ENCODE measurements at places on chromosomes 6 and 20. TPM values are rescaled to one million over a fixed set of nuclear protein-coding genes. Genes with fewer than 3 reads are reported as not detected.

Gene KHDC1
- total RNA-seq = 4.2 TPM

Gene APOM
- total RNA-seq = 2.5 TPM

Gene STX11
- total RNA-seq = 0.43 TPM

Gene ADISSP
- total RNA-seq = 171 TPM

Gene C6orf58
- 0.10 TPM for total RNA-seq

GRCh38 chr6:19812512-19813119 lies 24.6 kb upstream of the ID4 start:
- DNase-seq = no peak

- DNase-seq = no peak
Measured at GRCh38 chr20:41386502-41387427, 20.1 kb upstream of the EMILIN3 start.

GRCh38 chr6:132285004-132285780 lies 116.1 kb downstream of the MOXD1 start:
- DNase-seq = no peak

DNA sequence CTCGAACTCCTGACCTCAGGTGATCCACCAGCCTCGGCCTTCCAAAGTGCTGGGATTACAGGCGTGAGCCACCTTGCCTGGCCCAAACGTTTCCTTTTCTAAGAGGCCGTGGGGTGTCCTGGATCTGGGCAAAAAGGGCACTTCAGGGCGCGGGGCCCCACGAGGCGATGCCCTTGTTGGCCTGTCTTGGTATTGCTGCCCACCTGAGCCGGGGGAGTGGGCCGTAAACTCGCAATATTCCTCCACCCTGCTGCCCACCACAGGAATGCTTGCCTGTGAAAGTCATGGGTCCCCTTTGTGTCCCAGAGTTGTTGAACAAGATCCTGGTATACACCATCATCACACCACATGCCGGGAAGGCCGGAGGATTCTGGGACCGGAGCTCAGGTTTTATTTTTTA lies 49.0 kb downstream of the SSR1 start:
- no peak for DNase-seq

- DNase-seq = no peak
Measured at GRCh38 chr20:16488616-16489015, 84.6 kb downstream of the KIF16B start.

DNA sequence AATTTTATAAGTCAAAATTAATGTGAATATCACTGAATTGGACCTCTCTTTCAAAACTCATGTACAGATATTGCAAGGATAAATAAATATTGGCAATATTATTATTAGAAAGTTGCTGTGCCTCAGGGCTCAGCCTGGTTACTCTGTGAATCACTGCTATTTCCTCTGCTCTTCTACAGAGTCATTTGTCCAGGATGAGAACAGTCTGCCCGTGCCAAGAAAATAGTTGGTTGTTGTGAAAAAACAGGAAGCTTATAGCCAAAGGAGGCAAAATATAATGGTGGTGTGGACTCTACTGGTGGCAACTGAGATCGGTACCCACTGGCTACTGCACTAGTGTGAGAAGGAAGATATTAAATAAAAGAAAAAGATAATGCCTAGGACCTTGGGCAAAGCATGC lies 93.6 kb downstream of the RIMS1 start:
- peak; percentile 18 for DNase-seq

- no peak for DNase-seq
Measured at GRCh38 chr6:106470316-106470715, 109.8 kb downstream of the CRYBG1 start.

DNA sequence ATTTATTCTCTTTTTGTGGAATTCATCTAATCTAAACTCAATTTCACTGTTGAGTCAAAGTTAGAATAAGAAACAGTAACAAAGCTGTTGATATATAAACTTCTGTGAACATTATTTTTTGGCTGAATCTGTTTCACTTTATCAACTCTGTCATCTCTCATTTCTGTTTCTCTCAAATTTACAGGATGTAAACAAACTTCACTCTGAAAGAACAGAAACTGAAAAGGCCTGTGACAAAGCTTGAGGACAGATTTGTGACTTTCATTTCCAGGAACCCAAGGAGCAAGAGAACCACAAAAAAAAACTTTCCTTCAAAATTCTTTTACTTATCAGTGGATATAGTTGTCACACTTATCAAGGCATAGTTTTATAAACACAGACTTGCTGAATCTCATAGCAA lies 447.9 kb upstream of the OPRM1 start:
- DNase-seq = no peak

- no peak for DNase-seq
Measured at GRCh38 chr6:89553431-89553830, 85.1 kb downstream of the LYRM2 start.

GRCh38 chr6:166104107-166104506 lies 63.5 kb downstream of the TBXT start:
- no peak for DNase-seq

DNA sequence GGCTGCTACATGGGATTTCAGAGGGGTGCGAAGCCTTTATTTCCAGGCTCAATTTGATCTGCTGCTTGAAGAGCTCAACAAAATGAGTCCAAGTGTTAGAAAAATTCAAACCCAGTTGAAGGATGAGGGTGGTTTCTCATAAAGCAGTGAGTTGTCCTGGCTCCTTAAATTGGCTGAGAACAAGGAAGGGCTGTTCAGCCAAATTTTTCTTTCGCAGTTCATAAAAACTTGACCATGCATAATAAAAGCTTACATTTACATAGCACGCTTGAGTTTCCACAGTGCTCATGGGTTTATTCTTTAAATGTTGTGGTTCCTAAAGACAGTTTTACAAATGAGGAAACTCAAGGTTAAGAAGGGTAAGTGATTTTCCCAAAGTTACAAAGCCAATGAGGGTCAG lies 174.4 kb upstream of the FOXA2 start:
- no peak for DNase-seq

- DNase-seq = no peak
Measured at GRCh38 chr6:115691433-115691832, 369.3 kb downstream of the FRK start.

GRCh38 chr20:36493801-36494114 lies 47.6 kb upstream of the MYL9 start:
- DNase-seq = peak; percentile 61

DNA sequence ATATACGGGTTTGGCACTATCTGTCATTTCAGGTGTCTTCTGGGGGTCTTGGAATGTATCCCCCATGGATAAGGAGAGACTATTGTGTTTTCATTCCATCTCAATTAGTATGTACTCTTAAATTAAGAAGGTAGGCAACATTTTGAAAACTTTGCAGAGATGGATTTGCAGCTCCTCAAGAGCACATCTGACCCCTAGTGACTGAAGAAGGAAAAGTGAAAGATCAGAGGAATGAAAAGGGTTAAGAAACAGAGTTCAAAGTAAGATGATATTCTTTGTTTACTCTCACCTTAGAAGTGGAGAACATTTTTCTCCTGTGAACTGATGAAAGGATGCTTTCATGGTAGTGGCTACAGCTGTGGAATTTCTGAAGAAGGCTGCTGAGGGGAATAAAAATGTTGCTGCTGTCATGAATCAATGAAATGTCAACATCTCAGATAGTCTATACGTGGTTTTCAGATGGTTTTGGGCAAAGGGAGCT lies 41.5 kb downstream of the SH3BGRL2 start:
- DNase-seq = peak; percentile 23

- no peak for DNase-seq
Measured at GRCh38 chr20:9354579-9354978, 159.8 kb upstream of the LAMP5 start.

DNA sequence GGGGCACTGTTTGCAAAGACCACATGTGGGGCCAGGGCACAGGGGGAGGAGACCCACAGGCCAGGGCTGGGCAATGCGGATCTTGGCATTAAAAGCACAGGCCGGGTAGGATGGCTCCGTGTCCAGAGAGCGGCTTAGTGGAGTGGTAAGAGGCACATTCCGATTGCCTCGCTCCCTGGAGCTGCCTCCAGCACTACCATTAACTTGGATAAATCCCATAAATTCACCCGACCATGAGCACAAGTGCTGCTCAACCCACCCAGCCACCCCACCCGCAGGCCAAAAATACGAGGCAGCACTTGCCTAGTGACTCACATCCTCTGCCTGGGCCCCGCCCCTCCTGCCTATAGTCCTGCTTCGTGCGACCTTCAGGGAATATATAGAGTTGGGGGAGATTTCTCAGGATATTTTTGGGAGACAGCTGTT lies 67.5 kb upstream of the QKI start:
- DNase-seq = peak; percentile 37

- no peak for DNase-seq
Measured at GRCh38 chr20:10004900-10005299, 29.9 kb upstream of the ANKEF1 start.

DNA sequence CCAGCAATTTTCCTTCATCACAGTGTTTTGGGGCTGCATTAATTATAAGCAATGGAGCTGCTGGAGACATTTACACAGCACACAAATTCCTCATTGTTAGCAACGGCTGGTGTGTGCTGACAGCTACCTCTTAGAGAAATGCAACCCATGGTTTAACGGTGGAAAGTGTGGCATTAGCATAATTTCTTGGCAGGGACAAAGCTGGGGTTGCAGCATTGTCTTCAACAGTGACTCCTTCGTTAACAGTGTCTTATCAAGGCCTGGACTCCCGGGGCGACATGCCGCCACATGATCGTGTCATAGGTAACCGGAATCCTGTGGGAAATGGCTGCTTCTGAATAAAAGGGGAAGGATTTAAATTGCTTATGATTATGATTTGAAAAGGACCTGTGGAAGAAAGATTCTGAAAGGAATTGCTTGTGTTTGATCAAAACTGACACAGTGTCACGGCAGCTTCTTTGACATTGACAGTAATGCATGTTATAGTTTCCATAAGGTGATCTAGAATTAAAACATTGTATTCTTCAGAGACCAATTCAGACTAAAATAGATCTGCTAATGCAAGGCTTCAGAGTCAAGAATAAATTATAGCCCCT lies 128.0 kb downstream of the UST start:
- no peak for DNase-seq

DNA sequence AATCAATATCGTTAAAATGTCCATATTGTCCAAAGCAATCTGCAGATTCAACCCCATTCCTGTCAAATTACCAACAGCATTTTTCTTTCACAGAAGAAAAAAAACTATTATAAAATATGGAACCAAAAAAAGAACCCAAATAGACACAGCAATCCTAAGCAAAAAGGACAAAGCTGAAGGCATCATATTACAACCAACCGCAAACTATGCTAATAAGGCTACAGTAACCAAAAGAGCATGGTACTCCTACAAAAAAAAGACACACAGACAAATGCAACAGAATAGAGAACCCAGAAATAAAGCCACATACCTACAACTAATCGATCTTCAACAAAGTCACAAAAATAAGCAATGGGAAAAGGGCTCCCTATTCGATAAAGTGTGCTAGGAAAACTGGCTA lies 49.2 kb downstream of the RNGTT start:
- DNase-seq = no peak

Data from HT1080 (cell line).